Activated CD8-positive, alpha-beta T cell treated with anti-CD3 and anti-CD28 coated beads, Interleukin-2, amount 10 ng/mL, durations not matched to agents 7 days and 5 days (primary cell): ENCODE measurements at places on chromosomes 12 and 14. TPM values are rescaled to one million over a fixed set of nuclear protein-coding genes. Genes with fewer than 3 reads are reported as not detected.
A peak's percentile ranks its signal among the peaks of the same experiment; 100 is the strongest.

GRCh38 chr12:20450591-20451180 is 82.3 kb downstream of the PDE3A start:
- DNase-seq = no peak

- no peak for DNase-seq
Observed at GRCh38 chr12:15276088-15276698, 46.1 kb upstream of the PTPRO start.

- peak; percentile 39 for DNase-seq
Observed at GRCh38 chr14:63991833-63992232, 139.0 kb downstream of the SYNE2 start.

DNA sequence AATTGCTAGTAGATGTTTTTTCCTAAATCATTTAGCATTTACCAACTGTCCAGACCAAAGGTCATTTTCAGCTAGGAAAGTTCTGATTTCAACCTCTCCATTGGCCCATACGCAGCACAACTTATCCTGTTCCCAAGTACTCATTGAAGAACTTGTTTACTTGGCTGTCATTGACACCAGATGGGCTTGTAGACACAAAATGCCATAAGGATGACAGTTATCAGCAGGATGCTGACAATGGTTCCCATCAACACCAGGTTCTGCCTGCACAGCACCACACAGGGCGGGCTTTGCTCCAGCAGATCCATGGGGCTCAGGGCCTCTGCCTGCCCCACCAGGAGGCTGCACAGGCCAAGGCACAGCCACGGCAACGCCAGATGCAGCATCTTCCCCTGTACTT is 36.5 kb upstream of the TMPRSS12 start:
- DNase-seq = no peak

DNA sequence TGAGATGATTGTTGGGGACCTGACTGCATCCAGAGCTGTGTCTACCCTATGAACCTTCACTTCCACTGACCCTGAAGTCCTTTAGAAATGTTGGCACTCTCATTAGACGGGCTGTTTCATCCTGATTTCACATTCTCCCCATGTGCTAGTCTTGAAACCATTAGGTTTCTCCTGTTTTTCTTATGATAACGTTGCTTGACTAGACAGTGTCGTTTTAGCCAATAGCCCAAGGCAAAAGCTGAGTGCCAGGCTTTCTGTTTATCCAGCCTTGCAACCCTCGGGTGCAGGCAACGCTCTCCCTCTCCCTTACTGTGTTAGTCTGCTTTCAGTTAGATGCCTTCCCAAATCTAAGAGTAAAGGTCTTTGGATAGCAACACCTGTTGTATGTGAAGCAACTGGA is 30.1 kb downstream of the DACT1 start:
- no peak for DNase-seq

DNA sequence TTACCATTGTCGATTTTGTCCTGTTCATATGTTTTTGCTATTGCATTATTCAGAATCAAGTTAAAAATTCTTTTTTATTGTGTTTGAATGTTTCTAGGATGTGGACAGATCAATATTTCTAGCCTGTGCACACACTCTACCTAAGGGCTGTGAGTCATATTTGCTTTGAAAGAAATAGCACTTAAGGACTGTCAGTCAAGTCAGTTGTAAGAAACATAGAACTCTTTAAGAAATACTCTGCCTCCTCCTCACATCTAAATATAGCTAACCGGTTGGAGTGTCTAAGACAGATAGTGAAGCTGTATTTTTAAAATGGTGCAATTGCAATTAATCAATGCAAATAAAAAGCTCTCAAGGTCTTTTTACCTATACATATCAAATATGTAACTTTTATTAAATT is 17.9 kb upstream of the MGST1 start:
- DNase-seq = no peak

The ITGA7 gene
- total RNA-seq = 4.2 TPM

The DTX1 gene
- not detected for total RNA-seq

DNA sequence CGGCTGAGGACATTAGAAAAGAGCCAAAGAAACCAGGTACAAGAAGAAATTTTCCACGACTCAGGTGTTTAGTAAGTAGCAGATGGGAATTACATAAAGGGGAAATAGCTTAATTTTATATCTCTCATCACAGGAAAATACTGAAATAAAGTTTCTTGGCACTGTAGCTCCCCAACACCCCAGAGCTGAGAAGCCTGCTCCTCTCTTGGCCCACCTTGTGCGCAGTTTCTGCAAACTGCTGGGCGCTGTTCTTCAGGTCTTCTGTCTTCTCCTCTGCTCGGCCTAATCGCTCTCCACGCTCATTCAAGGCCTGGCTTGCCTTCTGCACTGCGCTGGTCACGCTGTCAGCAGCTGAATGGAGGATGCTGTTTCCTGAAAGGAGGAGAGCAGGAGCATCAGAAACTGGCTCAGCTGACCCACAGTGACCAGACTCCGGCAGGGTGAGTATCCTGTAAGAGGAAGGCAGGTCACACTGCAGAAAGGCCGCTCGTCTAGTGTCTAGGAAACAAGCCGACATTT is 184.9 kb upstream of the GZMB start:
- DNase-seq = no peak
